CD4-positive, alpha-beta T cell treated with Interferon alpha-2 for 1 hour (primary cell): ENCODE measurements at places on chromosomes 11 and 22.

DNA sequence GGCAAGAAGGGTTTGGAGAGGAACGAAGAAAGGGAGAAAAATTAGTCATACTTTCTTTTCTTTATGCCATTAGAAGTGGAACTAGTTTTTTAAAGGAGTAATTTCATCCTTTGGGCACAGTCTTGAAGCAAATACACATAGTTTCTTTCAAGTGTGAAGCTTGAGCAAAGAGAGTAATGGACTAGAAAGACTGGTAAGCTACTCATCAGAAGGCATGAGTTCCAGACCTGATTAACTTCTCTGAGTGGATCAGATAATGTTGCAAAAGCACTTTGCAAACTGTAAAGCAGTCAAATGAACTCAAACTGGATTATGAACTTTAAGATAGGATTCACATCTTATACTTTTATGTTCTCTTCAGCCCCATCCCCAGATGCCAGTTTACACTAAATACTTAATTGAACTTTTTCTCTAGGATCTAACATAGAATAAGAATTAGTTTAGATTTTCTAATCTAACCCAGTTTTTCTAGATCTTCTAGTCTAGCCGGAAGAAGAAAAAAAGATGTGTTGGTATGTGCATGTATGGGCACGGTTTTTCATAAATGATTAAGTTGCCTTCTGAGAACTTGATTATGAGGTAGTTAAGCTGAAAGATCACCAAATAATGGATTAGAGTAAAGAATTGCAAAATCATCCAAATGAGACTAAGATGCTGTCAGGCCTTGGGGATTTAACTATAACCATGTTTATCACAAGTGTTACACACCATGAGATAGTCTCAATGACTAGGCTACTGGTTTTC lies 2.5 kb downstream of the DDIAS start:
- no peak for DNase-seq

- DNase-seq, result no peak
Observed at GRCh38 chr11:95100191-95100648, 10.6 kb downstream of the ENDOD1 start.

DNA sequence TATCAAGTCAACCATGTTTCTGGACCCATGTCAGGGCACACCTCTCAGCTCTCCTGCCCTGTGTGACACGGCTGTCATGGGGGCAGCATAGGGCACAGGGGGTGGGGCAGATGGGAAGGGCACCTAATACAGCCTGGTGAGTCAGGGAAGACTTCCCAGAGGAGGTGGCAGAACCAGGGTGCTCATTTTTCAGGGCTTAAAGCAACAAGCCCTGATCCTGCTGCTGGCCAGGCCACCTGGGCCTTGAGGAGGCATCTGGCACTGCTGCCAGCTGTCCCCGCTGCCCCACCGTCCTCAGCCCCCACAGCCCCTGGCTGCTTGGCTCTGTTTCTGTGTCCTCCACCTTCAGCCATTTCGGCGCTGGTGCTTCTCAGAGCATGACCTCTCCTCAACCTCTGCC lies 4.4 kb downstream of the MAP3K11 start:
- no peak for DNase-seq

DNA sequence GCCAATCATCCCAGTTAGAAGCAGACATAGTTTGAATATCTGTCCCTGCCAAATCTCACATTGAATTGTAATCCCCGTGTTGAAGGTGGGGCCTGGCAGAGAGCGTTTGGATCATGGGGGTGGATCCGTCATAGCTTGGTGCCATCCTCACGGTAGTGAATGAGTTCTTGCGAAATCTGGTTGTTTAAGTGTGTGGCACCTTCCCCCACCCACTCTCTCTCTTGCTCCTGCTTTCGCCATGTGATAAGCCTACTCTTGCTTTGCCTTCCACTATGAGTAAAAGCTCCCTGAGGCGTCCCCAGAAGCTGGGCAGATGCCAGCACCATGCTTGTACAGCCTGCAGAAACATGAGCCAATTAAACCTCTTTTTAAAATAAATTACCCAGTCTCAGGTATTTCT lies 5.0 kb upstream of the CCDC81 start:
- DNase-seq, result no peak

GRCh38 chr11:73404048-73404447 lies 27.8 kb downstream of the RELT start:
- DNase-seq, result peak; percentile 52

- no peak for DNase-seq
Observed at GRCh38 chr11:36069576-36070212, 125.8 kb downstream of the LDLRAD3 start.

DNA sequence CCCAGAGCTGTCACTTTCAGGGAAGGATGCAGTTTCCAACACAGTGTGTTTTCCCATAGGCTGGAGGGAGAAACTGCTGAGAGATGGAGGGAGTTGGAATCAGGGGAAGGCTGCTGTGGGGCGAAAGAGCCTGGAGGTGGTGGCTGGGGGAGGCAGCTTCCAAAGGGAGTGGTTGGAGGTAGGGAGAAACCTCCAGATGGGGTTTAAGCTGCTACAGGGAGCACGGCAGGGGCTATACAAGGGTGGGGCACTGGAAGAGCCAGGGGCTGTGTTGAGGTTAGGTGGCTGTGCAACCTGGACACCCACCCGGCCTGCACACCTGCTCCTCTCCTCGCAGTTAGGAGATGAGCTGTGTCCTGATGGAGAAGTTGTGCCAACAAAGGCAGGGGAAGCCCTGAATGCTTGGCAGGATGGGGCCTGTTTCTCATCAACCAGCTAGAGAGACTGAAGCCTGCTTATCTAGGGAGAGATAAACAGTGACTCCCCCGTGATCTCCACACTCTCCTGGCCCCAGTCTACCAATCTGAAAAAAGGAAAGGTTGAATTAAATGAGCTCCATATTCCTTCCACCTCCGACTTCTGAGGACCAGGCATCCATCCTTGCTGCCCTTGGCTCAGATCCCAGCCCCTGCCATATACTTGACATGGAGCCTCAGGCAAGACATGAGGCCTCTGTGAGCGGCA lies 3.6 kb upstream of the SLCO2B1 start:
- no peak for DNase-seq

- DNase-seq, result no peak
Observed at GRCh38 chr11:16982256-16982671, 31.9 kb downstream of the PLEKHA7 start.

- no peak for DNase-seq
Observed at GRCh38 chr11:83158965-83159901, 2.3 kb downstream of the PCF11 start.

GRCh38 chr22:38788021-38788816 lies 5.7 kb downstream of the DNAL4 start:
- DNase-seq, result no peak

DNA sequence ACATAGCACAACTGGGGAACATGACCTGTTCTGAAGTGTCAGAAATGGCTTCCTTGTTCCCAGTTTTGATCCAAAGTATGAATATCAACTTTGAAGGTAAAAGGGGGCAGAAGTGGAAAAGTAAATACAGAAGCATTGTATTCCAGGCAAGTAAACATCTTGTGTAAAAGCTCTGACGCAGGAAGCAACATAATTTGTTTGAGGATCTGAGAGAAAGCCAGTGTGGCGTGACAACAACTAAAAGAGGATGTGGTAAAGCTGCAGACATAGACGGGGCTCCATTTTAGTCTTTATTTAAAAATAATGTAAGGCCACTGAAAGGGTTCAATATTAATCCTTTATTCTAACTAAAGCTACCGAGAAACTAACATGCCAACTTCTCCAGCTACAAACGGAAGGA lies 310.2 kb downstream of the DLG2 start:
- peak; percentile 21 for DNase-seq

GRCh38 chr11:936199-936598 lies 10.5 kb downstream of the AP2A2 start:
- no peak for DNase-seq

DNA sequence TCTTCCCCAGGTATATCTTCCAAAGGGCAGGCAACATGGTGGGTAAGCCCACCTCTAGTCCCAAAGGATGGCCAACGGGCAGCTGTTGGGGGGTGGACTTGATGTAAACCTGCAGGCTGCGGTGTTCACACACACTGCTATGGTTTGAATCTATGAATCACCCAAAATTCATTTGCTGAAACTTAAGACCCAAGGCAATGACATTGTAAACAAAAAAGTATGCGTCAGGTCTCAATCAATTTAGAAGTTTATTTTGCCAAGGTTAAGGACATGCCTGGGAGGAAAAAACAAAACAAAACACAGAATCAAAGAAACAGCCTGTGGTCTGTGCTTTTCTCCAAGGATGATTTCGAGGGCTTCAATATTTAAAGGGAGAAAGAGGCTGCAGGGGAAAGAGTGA lies 18.3 kb downstream of the RCN1 start:
- no peak for DNase-seq

- DNase-seq, result no peak
Observed at GRCh38 chr11:75422248-75423231, 10.5 kb downstream of the KLHL35 start.

DNA sequence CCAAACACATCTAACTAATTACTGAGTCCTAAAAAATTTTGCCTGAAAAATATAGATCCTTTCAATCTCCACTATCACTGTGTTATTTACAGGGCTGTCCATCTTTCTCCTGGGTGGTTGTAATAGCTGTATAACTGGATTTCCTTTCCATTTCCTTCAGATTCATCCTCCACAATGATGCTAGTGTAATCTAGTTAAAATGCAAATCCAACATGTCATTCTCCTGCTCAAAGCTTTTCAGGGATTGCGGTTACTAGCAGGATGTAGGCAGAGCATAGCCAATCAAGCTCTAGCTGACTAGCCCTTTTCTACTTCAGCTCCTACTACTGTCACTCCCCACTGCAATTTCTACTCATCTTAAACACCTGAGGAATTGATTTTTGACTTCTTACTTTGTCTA lies 283.0 kb downstream of the RAB38 start:
- no peak for DNase-seq

DNA sequence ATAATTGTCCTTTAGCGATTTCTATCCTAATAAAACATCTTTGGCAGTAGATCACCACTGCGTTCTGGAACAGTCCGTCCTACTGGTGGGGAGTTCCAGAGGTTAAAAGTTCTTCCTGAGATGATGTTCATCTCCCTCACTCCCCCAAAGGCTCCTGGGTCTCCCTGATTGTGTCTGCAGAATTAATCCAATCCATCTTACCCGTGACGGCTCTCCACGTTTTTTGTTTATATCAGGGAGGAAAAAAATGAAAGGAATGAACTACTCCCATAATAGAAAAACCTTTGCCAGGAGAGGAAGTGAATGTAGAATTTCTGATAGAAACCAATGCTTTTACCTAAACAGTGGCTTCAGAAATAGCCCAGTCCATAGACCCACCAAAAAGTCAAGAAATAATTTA lies 81.6 kb downstream of the LARGE1 start:
- no peak for DNase-seq

- peak; percentile 89 for DNase-seq
Observed at GRCh38 chr11:62553080-62553838, 6.7 kb upstream of the AHNAK start.

DNA sequence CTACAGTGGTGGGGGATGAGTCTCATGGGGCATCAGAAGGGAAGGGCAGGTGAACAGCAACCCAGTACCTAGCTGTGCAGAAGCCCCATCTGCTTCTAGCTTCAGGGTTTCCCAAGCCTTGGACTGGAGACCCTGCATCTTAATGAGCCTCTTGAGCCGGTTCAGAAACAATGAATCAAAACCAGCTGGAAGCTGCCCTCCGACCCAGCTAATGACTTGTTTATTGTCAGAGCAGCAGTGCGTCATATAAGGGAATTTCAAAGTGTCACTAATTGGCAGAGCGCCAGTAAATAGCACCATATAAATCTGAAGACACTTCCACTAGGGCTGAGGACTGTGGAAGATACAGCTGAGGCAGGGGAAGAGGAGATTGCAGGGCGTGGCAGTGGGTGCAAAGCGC lies 57.5 kb downstream of the RPUSD4 start:
- no peak for DNase-seq

DNA sequence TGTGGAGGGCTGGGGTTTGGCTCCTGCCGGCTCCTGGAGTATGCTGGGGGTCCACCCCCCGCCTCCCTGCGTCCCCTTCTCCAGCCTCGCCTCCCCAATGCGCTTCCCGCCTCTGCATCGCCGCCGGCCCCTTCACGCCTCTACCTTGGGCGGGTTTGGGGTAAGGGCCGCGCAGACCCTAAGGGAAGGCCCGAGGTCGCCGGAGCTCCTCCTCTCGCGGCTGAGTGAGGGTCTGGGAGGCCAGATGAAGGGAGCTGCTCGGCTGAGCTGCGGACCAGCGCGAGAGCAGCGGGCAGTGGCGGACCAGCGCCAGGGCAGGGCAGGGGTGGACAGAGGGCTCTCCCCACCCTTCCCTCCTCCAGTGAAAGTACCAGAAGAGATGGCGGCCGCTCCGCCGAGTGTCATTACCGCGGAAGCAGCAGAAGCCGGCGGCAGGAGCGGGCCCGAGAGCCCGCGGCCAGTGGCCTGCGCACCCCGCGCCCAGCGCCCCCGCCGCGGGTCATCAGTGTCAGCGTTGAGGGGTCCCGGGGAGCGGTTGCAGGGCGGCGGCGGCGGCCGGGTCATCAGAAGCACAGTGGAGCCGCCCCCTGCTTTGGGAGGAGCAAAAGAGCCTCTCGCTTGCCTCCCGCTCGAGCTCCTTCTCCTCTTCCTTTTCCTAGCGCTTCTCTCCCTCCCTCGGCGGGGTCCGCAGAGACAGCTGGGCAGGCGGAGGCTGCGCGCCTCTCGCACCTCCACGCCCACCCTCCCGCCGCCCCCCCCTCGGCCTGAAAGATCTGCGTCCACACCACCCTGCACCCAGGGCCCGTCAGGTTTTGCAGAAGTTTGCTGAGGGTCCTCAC lies 255.6 kb upstream of the CADM1 start:
- no peak for DNase-seq

DNA sequence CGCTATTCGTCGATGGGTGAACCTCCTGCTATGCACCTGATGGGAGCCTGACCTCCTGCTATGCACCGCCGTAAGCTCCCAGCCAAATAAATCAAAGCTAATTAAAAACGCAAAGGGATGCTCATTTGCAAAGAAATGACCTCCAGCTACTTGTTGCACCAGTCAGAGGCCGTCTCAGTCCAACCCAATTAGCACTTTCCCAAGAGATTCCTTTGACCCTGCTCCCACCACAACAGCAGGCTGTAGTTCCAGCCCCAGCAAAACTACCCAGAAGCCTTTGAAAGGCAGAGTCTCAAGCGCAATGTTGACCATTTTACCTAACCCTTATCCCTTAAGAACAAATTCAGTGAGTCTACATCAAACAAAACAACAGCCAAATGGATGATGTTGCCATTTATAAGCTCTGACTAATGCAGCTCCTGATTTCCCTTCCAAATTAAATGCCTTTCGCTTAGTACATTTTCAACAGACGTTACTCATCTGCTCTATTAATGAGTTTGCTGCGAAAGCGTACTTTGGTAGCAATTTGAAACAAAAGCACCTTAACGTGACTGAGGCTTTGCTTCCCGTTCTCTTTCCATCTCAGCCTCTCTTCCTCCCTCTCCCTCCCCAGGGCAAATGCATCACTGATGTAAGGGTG lies 17.2 kb upstream of the BSX start:
- DNase-seq, result no peak
